NCI-H1417 treated with DMSO at 0.1 percent for 48 hours (cell line): ENCODE measurements at places on chromosomes 13 and 19.

GRCh38 chr13:107234319-107235073 lies 666.6 kb upstream of the ARGLU1 start:
- DNase-seq = no peak

- no peak for DNase-seq
Observed at GRCh38 chr19:16026131-16026530, 50.2 kb upstream of the TPM4 start.

DNA sequence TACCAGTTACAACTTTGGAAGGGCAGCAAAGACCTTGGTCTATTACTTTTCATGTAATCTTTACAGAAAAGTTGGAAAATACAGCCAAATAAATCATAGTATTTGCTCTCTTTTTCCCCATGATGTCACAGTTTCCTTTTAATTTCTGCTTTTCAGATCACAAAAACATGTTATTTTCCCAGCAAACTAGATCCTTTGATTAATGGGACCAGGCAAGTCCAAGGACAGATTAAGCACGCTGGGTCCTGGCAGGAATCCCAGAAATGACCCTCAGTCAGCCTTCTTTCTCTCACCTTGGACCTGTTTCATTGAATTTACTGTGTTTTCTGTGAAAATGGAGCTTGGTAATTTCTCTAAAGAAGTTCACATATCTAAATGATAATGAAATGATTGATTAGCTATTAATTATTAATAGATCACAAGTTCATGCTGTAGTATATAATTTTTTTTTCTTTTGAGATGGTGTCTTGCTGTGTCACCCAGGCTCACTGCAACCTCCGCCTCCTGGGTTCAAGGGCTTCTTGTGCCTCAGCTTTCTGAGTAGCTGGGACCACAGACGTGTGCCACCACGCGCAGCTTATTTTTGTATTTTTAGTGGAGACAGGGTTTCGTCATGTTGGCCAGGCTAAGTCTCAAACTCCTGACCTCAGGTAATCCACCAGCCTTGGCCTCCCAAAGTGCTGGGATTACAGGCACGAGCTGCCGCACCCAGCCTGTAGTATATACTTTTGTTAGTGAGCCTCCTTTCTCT lies 16.0 kb downstream of the SPATA13 start:
- no peak for DNase-seq

DNA sequence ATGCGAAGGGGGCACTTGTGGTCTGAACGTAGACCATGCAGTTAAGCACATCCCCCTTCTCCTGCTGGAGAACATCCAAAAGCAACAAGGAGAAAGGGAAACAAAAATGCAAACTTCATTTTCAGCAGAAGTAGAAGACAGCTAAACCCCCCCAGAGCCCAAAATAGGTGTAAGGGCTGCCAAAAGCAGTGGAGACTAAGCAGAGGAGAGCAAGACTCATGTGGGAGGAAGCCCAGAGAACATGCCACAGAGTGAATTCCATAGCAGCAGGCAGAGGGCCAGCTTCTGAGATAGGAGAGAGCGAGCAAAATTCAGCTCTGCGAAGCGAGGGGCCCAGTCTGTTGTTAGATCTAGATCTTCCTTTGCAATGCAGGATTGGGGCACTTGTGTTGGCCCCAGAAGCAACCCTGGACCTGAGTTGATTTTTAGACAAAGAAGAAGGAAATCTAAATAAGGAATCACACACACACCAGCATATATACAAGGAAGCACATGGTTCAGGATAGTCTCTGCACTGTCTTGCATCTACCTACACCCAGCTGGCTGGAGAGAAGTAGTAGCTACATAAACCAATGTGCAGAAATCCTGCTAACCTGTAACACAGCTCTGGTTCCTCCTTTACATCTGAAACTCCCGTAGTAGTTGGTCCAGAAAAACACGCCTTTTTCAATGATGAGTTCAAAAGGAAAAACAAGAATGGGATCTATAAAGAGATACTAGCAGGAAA lies 199.6 kb downstream of the SPRY2 start:
- no peak for DNase-seq

- peak; percentile 22 for DNase-seq
Observed at GRCh38 chr19:34269968-34270621, 15.7 kb downstream of the GARRE1 start.

GRCh38 chr13:29943273-29943672 lies 92.9 kb upstream of the UBL3 start:
- DNase-seq = no peak
